ENCODE measurements at places on chromosomes 1 and 21.

- DNase-seq = no peak
These were observed 157.2 kb upstream of the NFIA start for GRCh38 chr1:60924964-60925798.

- no peak for DNase-seq
These were observed 24.8 kb downstream of the CSF1 start for GRCh38 chr1:109935451-109935900.

GRCh38 chr1:53066891-53067738, 5.1 kb downstream of the PODN start:
- no peak for DNase-seq

DNA sequence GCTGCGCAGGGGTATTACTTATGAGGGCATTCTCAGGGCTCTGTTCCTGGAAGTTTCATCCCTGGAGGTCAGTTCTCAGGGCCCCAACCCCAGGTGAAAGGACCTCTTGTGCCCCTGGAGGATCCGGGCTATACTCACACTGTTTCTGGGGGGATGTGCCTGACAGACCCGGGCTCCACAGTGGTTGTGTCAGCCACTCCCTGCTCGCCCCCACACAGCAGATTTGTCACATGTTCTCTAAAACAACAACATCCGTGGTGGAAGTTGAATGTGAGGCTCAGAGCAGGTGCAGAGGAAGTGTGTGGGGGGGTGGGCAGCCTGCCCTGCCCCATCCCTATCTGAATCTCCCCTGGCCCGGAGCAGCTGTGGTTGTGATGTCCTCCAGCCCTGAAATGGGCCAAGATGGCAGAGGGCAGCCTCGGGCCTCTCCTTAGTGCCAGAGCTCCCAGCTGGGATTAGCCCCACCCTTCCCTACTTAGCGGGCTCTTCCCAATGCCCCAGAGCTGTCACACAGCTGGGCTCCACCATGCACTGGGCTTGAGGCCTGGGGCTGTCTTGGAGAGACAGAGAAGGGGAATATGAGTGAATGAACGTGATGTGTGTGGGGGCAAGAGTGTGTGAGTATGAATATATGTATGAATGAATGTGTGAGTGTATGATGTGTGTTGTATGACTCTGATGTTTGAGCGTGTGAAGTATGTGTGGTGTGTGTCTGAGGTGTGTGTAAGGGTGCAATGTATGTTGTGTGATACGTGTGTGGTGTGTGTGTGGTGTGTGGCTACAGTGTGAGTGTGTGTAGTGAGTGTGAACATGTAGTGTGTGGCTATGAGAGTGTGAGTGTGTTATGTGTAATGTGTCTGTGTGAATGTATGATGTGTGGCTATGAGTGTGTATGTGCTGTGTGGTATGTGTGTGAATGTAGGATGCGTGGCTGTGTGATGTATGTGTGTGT, 1.5 kb upstream of the FCMR start:
- no peak for DNase-seq

GRCh38 chr1:41566274-41566885, 81.9 kb upstream of the EDN2 start:
- no peak for DNase-seq
